DMS53 (cell line): ENCODE measurements at places on chromosomes 13 and 19.

DNA sequence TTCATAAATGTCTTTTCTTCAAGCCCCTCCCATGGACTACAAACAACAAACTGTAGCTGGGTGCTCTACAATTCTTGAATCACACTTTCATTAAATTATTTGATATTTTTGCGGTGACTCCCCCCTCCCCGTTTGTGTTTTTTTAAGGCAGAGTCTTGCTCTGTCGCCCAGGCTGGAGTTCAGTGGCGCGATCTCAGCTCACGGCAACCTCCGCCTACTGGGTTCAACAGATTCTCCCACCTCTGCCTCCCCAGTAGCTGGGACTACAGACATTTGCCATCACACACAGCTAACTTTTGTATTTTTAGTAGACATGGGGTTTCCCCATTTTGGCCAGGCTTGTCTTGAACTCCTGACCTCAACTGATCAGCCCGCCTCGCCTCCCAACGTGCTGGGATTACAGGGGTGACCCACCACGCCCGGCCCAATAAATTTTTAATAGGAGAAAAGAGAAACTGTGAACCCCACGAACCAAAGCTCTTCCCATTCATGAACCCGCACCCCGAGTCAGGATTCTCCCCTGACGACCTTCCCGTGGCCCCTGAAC, 703 bp downstream of the ZNF506 start:
- DNase-seq, result peak; percentile 21

- DNase-seq, result no peak
Measured at GRCh38 chr13:67950603-67951002, 720.5 kb upstream of the PCDH9 start.

- DNase-seq, result no peak
Measured at GRCh38 chr19:44574186-44574950, 39.0 kb upstream of the IGSF23 start.

- no peak for DNase-seq
Measured at GRCh38 chr13:109272595-109273325, 513.6 kb downstream of the IRS2 start.

GRCh38 chr13:94480672-94481145, 1.2 kb upstream of the DCT start:
- DNase-seq, result no peak

DNA sequence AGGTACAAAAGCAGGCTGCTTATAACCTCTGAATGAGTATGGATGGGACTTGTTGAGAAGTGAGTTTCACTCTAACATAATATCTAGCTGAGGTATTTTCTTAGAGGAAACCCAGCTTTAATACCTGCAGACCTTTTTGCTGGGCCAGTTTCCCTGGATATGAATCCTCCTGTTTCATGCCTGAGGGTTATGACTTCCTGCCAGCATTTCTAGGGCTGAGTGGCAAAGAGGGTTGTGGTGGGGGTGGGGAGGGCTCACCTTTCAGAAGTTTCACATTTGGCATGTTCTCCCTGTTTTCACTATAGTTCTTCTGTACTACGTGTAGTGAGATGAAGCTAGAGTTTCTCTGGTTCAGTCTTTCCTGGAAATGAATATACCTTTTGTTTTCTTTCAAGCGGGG, 73.7 kb downstream of the LACC1 start:
- peak; percentile 10 for DNase-seq

- no peak for DNase-seq
Measured at GRCh38 chr19:28718909-28719308, 494.0 kb downstream of the UQCRFS1 start.

DNA sequence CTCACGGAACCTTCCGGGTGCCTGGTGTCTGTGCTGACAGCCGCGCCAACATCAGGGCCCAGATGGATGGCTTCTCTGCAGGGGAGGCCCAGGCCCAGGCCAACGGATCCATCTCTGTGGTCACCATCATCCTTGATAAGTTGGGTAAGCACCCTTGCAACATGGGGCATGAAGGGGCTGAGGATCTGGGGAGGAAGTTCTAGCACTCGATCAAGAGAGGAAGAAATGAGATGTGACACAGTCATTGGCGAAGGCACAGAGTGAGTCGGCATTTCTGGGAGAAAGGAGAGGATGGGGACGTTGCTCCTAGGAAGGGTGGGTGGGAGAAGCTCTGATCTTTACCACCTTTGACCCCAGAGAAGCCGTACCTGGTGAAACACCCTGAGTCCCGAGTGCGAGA, 4.4 kb downstream of the CILP2 start:
- DNase-seq, result no peak

DNA sequence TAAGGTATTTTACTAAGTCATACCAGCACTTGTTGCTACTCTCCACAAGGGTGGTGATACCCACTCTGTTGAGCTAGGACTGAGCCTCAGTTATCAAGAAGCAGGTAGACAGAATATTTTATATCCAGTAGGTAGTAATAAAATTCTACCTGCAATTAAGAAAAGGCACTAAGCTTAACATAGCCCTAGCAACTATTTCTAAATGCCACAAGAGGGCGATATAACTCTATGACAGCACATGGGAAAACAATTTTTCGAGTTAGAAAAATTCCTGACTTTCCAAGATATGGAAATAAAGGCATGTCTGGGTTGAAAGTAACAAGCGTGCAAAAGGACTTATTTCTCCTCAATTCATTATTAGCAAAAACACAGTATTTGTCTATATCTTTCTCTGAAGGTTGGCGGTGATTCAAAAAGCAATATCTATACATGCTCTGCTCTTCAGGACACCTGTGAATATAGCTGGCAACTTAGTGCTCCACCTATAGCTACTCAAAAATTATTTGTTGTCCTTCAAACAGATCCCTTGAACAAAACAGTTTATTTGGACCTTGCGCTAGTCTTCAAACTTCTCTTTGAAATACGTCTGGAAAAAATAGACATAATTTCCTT, 14.7 kb downstream of the CCDC169 start:
- peak; percentile 73 for DNase-seq

DNA sequence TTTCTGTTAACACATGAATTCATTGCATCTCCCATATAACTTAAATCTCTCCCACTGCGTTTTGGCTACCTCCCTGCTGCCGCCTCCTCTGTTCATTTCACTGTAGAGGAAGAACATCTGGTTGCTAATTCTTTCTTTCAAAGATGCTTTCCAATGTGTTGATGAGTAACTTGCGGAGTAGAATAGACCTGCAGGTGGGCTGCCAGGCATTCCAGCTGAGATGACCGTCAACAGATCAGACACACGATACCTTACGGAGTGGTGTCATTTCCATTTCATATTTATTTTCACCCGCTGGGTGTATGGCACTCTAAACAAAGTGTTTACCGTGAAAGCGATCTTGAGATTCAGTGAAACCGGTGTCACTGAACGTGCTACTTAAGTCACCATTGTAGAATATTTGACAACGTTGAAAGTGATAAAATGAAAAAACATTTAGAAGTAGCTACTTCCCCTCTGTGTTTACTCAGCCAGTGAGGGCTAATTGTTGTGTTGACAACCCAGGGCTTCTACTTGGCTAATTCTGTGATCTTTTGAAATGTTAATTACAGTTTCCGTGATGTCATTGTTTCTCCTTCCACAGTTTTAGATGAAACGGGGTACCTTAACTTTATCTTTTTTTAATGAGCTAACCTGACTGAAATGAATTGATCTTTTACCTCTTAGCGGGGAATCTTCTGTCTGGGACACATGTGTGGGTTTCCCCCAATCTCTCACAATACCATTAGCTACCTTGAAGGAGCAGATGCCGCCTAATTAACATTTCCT, 228.5 kb upstream of the ARGLU1 start:
- peak; percentile 84 for DNase-seq

DNA sequence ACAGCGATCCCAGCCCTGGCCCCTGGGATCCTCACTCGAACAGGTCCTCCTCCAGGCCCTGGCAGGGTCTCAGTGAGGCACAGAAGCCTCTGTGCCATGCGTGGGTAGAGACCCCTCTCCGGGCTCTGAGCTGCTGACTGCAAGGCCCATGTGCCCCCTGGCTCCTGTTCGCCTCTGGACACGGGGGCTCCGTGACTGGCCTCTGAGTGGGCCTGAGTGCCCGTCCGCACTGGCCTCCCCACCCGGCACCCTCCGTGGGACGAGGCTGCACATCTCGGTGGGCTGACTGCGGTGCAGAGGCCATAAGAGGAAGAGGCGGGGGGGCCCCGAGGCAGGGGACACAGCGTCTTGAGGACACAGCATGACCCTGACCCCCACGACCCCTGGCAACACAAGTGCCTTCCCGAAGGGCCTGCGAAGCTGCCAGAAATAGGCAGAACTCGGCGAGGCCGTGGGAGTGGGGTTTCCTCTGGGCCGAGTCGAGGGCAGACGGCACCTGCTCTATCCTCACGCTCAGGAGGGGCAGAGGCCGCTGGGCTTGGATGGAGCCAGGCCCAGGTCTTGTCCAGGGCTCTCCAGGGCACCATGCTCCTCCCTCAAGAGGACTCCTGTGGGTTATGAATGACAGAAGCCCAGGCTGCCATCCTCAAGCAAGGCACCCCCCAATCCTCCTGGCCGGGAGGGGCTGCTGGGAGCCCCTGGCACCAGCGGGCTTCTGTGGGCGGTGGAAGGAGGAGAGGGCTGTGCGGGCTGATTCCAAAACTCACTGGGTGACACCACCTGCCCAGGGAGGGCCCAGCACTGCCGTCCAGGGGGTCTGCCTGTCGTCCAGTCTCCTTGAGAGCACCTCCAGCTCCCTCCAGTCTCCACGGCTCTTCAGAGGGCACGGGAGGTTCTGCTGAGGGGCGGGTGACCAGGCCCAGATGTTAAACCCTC, 52.6 kb downstream of the RASA3 start:
- no peak for DNase-seq

DNA sequence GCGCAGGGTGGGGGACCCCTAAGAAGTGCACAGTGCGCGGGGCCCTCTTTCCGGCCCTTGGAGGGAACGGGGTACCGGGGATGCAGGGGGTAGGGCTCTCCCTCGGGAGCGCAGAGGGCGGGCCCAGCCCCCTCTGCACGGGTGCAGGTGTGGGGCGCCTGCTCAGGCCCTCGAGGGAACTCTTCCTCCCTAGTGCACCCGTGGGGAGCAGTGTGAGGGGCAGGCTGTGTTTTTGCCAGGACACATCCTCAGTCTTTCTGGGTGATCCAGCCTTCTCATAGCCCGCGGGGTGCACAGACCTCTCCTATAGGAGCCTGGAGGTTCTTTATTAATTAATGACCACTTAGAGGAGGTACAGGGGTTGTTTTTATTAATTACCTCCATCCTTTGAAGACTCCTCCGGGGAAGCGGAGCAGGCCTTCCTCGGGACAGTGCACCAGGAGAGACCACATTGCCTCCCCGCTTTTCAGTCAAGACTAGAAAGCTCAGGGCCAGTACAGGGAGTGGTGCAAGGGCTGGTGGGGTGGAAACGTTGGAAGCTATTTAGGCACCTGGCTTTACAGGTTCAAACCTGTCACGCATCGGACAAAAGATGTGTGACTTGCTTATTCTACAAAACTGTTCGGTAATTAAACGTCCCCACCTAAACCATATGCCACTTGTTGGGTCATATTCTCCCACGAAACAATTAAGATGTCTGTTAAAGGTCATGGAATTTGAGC, 598 bp upstream of the GJB6 start:
- no peak for DNase-seq

DNA sequence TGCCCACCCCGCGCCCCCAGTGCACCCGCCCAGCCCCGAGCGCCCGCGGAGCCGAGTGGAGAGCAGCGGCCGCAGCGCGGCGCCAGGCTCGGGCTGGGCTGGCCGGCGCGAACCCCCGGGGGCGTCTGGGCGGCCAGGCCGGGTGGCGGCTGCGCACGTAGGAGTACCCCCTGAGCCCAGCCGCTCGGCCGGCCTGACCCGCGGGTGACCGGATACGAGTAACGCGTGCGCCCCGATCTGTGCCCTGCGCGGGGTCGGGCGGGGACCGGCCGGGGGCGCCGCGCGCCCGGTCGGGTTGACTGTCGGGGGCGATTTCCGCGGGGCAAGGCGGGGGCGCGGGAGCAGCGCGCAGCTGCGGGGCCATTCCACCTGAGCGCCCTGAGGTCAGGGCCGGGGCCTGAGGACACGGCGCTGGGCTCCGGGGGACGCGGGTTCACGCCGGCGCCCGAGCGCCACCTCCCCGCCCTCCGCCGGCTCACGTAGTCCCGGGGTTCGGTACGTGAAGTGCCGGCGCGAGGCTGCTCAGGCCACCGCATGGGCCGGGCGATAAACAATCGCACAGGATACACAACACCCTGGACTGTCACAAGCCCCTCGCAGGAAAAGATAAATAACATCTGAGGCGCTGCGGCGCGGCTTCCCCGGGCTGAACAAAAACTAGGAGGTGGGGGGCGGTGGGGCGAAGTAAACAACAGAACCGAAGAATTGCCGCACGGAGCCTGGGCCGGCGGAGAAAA, 37.6 kb upstream of the FLT1 start:
- peak; percentile 66 for DNase-seq

DNA sequence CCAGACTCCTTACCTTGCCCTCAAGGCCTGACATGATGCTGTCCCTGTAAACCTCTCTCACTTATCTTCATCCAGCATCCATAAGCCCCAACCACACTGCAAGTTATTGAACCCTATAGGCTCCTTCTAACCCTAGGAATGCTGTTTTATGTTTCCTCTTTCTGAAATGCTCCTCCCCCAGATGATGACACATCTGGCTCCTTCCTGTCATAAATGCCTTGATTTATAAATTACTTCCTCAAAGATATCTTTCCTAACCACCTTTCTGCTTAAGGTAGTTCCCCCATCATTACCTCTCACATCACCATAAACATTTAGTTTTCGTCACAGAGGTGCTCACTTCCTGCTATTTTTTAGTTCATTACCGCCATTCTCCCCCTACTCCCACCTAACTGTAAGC, 12.3 kb downstream of the RUBCNL start:
- peak; percentile 12 for DNase-seq

GRCh38 chr19:34319785-34320184, 45.2 kb upstream of the GPI start:
- DNase-seq, result no peak

GRCh38 chr13:29852472-29853054, 2.1 kb upstream of the UBL3 start:
- DNase-seq, result no peak

GRCh38 chr19:29880498-29881081, 61.4 kb upstream of the URI1 start:
- no peak for DNase-seq

GRCh38 chr13:64850017-64850416, 2380.1 kb downstream of the PCDH9 start:
- no peak for DNase-seq

DNA sequence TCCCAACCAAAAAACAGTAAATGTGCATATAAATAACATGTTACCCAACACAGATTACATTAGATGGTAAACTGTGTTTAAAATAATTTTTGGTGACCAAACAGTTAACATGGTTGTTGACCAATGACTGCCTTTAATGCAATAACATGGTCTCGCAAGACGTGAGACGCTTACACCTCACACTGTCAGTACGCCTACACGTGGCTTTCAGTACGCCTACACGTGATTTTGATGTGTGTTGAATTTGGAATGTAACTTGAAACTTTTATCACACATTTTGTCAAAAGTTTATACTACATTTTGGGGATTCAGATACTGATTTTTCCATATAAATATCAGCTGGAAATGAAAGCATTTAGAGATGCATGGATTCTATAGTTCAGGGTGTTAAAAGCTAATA, 32.0 kb downstream of the SLC7A9 start:
- no peak for DNase-seq

- no peak for DNase-seq
Measured at GRCh38 chr19:17370026-17370587, 7.0 kb downstream of the PLVAP start.
